Right lung (tissue), 10 donors: ENCODE measurements at places on chromosomes 3 and 15. TPM values are rescaled to one million over a fixed set of nuclear protein-coding genes. Genes with fewer than 3 reads are reported as not detected.

- DNase-seq: no peak
Measured at GRCh38 chr3:2595486-2595885, 496.8 kb downstream of the CNTN4 start.

GRCh38 chr15:72774696-72775383 is 8.7 kb downstream of the ADPGK start:
- DNase-seq: no peak

GRCh38 chr15:80437334-80437891 is 33.2 kb downstream of the ARNT2 start:
- no peak for DNase-seq

- DNase-seq: no peak
Measured at GRCh38 chr15:52797625-52798501, 7.7 kb upstream of the ONECUT1 start.

DNA sequence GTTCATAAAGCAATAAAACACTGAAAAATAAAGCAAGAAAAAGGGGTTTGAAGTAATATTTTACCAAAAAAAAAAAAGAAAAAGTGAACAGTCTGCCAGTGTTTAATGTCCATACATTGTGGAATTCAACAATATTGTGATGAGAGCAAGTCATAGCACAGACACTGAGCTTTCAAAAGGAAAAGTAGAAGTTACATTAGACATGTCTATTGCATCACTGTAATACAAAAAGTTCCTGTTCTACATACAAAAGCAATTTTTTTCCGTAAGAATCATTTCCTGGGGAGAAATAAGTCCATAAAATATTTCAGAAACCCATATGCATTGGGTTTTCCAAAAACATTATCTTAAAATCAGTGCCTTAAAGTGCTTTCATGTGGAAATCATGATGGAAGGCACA is 11.8 kb upstream of the HDC start:
- no peak for DNase-seq

DNA sequence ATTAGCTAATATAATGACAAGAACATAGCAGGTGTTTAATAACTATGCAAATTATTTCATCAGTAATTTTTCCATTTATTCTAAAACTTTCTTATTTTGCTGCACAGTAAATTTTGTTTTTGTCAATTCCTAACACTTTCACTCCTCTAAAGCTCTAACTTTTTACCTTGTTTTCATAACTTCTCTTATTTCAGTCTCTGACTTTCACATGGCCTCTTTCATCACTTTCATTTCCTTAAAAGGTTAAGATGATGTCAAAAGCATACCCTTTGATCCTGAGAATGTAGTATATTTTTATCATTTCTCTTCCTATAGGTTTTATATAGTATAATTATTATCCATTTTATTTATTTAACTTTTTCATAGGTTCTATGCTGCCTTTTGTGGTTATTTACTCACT is 1325.8 kb upstream of the ALCAM start:
- DNase-seq: no peak

DNA sequence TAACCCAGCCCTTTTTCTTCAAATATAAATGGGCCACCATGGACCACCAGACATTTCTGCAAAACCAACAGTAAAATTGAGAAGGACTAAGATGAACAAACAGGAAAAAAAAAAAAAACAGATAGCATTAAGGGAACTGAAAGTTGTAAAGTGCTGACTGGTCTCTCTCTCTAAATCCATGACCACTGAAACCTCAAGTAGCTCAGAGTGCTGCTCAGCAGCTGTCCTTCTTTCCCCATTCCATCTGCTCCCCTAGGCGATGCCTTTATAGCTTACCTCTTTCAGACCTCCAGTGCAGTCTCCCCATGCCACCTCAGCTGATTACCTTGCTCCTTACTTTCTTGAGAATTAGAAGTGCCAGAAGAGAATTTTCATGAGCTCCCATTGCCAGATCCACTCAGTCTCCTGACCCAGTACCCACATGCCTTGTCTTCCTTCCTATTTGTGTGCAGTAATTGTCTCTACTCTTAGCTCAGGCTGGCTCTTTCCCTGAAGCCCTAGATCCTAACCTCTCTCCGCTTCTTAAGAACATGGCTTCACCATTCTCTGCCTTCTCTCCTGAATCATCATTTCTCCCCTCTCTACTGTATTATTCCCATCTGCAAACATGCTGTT is 23.9 kb upstream of the XIRP1 start:
- DNase-seq: no peak

DNA sequence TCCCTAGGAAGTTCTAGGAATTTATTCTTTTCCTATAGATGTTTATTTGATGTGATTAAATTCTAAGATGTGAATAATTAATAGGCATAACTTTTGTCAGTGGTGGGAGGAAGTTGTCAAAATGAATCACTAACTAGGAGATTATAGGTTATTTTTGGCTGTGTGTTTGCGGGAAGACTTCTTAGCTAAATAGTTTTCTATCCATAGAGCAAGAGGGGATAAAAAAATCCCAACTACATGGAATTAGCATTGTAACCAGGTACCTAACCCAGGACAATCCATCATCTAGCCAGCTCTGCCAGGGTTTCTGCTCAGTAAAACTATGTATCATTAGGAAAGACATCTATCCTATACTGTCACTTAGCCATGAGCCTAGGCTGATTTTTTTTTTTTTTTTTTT is 23.9 kb downstream of the SLC30A4 start:
- no peak for DNase-seq

The ATP13A5 gene
- polyA plus RNA-seq: 0.89 TPM
